GM10248 (cell line): ENCODE measurements at places on chromosomes 2 and 18.

DNA sequence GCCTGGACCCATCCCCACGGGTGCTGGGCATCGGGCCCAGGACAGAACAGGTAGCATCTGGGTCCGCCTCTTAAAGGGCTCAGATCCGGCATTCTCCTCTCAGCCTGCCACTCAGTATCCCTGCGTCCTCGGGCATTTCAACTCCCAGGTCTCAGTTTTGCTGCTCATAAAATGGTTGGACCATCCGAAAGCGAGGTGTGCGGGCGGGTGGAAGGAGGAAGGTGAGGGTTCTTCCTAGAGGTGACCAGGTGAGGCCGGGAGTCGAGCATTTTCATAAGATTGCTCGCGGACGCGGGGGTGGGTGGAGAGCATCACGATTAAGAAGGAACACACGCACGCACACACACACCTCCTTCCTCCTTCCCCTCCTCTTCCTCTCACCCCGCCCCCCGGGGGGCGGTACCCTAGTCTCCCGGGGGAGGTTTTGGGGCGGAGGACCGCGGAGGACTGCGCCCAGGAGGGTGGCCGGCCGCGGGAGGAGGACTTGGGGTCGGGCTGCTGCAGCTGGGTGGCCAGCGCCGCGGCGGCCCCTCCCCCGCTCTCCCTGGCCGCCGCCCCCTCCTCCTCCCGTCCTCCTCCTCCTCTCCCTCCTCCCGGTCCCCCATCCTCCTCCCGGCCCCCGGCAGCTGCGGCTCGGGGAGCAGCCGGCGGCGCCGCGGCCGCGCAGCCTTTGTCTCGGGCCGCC is 97.9 kb upstream of the GPR45 start:
- DNase-seq: peak; percentile 31

GRCh38 chr2:99106913-99107312 is 34.6 kb upstream of the C2orf15 start:
- DNase-seq: no peak

- no peak for DNase-seq
These were observed 169.4 kb downstream of the TNS1 start for GRCh38 chr2:217833439-217833838.

DNA sequence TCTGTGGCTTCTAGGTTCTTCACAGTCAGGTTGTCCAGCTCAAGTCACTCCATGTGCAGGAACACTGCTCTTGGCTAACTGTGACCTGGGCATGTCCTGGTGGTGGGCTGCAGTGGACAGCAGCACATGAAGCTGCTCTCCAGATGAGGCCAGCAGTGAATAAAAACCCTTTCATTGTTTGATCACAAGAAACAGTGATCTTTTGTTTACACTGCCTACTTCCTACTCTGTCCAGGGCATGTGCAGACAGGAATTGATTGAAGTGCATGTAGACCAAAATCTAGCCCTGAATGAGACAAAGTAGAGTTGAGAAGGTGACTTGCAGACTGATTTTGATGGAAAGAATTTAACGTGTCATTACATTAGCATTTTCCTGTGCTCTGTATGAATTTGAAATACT is 34.9 kb downstream of the BCL2L11 start:
- no peak for DNase-seq

DNA sequence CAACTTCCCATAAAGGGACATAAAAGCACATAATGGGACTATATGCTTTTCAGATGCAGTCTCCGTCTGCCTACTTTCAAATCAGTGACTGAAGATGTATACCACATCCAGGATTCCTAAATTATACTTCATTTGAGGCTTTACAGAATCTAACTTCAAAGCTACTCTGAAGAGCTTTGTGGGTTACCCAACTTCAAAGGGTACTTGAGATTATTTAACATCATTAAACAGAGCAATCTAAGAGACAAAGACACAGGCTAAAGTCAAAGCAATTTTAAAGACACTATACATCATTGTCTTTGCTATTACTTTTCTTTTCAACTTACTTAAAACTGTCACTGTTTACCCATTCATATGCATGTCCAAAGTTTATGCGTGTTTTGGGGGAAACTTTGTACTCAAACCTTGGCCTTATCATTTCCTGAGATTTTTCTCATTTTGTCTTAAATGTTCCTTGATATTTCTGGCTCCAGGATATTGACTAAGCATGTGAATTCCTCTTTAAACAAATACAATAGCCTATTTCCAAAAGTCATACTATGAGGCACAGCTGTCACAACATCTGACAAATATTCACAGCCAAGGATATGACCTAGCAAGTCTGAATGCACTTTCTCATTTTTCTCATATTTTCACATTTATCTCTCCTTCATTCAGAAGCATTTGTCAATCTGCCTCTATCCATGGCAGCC is 1985.1 kb upstream of the PIK3C3 start:
- no peak for DNase-seq

- DNase-seq: no peak
These were observed 265.1 kb downstream of the HAUS1 start for GRCh38 chr18:46369323-46369722.

GRCh38 chr2:102386004-102386403 is 30.4 kb downstream of the IL18R1 start:
- DNase-seq: no peak

GRCh38 chr2:217775920-217776503 is 226.8 kb downstream of the TNS1 start:
- no peak for DNase-seq

DNA sequence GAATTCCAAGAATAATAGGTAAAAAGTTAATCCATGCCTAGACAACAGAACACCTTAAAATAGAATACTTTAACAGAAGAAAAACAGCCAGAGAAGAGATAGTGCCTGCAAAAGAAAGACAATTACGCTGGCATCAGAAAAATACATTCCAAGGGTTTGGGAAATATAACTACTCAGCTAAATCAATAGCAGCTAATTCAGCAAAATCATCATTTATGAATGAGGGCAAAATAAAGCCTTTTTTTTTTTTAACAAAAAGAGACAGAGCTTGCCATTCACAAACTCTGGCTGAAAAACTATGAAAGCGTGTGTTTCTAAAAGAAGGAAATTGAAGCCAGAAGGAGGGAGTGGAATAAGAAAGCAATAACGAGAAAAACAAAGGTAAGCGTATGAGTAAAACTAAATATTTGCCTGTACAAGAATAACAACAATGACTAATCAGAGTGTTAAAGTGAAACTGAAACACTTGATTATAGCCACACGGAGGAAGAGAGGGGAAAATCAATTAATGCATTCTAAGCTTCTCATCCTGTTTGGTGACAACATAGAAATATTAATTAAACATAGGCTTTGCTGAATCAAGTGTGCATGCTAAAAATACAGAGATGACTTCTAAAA is 90.2 kb downstream of the EHD3 start:
- peak; percentile 49 for DNase-seq

- peak; percentile 38 for DNase-seq
These were observed 77.0 kb upstream of the CNGA3 start for GRCh38 chr2:98269274-98269673.

- DNase-seq: no peak
These were observed 20.0 kb upstream of the ITGAV start for GRCh38 chr2:186569897-186570296.

DNA sequence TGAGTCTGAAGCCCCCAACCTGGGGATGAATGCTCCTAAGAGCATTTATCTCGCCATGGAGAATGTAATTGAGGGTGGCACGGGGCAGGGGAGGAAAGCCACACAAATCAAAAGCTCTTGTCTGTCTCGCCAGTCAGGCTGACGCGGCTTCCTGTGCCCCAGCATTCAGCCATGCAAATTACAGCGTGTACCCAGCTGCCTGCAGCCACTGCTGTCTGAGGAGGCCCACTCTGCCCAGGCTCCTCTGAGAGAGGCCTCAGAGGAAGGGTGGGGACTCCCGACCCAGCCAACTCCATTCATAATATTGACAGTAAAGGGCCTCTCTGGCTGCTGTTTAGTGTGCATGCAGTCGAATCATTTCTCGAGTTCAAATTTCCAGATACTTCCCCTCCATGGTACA is 22.0 kb downstream of the SMAD7 start:
- DNase-seq: peak; percentile 71

- DNase-seq: peak; percentile 42
These were observed 621 bp upstream of the KCNS3 start for GRCh38 chr2:17877811-17878280.

GRCh38 chr18:44799382-44799906 is 118.8 kb downstream of the SETBP1 start:
- DNase-seq: no peak

GRCh38 chr2:237012577-237013267 is 73.0 kb upstream of the COPS8 start:
- no peak for DNase-seq

DNA sequence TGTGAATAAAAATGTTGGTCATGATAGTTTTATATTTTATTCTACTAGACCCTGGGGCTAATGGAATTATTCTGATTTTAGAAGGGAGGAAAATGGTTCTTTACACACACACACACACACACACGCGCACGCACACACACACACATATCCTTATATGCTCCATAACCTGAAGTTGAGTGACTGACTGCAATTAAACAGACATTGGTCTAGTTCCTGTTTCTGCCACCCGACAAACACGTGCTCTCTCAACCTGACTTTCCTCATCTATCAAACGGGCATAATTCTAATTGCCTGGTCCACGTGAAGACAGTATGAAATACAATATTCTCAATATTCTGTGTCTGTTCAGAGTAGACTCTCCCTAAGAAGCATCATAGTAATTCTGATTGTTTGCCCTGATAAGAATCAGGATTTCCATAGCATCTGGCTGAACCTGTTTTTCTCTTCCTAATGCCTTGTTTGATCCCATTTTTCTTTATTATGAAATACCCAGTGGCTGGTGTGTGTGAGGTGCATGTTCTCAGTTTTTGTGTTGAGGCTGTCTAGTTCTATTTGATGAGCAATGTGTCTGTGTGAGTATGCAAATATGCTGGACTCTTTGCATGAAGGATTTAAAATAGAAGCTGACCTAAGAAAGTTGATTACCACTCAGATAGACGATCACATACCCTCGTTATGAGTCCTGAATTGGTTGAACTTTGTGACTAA is 51.0 kb downstream of the SETBP1 start:
- peak; percentile 40 for DNase-seq
